Fibroblast of lung (primary cell): ENCODE measurements at places on chromosomes 11 and 22. TPM values are rescaled to one million over a fixed set of nuclear protein-coding genes. Genes with fewer than 3 reads are reported as not detected.

DNA sequence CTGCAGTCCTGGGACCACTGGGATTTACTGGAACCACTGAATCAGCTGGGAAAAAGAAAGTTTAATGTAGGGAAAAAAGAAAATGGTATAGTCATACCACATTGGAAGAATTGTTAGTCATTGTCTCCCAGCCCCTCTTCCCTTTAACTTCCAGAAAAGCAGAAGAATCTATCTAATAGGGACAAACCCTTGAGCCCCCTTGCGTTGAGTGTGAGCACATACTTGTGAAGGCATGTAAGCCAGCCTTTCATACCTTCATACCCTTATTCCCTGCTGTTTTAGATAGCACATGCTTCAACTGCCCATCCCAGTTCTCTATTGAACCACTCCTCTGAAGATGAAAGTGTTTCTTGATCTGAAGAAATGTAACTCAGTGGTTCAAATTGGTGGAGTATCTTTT is 6.6 kb downstream of the TREH start:
- H3K4me1 ChIP-seq = no peaks in the 10 kb centered on the region
- H3K27me3 ChIP-seq = no peaks in the 10 kb centered on the region
- no peak for DNase-seq
- no peak overlapping the region for H3K27ac ChIP-seq

DNA sequence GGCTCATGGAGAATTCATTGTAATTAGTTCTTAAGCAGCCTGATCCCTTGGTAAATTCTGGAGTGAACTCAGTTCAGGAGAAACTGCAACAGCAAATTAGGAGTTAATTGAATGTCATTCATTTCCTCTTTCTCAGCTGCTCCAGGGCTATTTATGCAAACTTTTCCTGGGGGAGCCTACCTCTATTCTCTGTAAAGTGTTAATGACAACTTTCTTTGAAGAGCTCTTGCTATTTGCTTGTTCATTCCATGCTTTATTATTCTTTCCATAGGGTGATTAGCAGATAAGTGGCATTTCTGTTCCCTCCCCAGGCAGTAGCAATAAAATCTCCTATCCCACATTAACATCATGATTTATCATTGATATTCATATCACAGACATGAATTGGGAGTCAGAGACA is 267.6 kb upstream of the DDI1 start:
- no peaks in the 10 kb centered on the region for H3K27me3 ChIP-seq
- no peak overlapping the region for H3K4me3 ChIP-seq
- H3K27ac ChIP-seq = no peak overlapping the region
- DNase-seq = no peak

- H3K36me3 ChIP-seq = no peaks in the 10 kb centered on the region
- no peak overlapping the region for H3K27ac ChIP-seq
- no peaks in the 10 kb centered on the region for H3K27me3 ChIP-seq
- H3K4me3 ChIP-seq = no peak overlapping the region
These were observed 54.2 kb downstream of the OTOG start for GRCh38 chr11:17601256-17601671.

DNA sequence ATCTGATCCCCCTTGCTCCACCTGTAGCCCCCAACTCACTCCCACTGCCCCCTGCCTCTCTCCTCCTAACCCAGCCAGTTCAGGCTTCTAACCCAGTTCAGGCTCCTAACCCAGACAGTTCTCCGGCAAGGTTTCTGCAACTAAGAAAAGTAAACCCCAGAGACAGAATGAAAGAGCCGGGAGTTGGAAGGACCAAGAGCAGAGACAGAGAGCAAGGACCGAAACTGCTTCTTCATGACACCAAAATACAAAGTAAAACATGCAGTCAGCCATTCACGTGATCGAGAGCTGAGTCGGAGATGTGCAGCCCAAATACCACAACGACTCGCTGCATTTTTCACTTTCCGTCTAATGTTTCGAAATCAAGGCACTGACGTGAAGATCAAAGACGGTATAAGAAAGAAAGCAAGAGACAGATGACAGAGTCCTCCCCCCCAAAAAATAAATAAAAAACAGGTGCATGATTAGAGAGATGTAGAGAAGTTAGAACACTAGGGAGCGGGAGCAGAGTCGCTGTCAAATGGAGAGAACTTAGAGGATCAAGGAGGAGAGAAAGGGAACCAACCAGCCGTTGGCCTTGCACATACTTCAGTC is 884 bp downstream of the IL10RA start:
- H3K27ac ChIP-seq = no peak overlapping the region
- no peaks in the 10 kb centered on the region for H3K4me1 ChIP-seq
- H3K4me3 ChIP-seq = no peak overlapping the region
- no peaks in the 10 kb centered on the region for H3K36me3 ChIP-seq
- DNase-seq = no peak
- H3K27me3 ChIP-seq = peaks cover 5% of the 10 kb centered on the region

DNA sequence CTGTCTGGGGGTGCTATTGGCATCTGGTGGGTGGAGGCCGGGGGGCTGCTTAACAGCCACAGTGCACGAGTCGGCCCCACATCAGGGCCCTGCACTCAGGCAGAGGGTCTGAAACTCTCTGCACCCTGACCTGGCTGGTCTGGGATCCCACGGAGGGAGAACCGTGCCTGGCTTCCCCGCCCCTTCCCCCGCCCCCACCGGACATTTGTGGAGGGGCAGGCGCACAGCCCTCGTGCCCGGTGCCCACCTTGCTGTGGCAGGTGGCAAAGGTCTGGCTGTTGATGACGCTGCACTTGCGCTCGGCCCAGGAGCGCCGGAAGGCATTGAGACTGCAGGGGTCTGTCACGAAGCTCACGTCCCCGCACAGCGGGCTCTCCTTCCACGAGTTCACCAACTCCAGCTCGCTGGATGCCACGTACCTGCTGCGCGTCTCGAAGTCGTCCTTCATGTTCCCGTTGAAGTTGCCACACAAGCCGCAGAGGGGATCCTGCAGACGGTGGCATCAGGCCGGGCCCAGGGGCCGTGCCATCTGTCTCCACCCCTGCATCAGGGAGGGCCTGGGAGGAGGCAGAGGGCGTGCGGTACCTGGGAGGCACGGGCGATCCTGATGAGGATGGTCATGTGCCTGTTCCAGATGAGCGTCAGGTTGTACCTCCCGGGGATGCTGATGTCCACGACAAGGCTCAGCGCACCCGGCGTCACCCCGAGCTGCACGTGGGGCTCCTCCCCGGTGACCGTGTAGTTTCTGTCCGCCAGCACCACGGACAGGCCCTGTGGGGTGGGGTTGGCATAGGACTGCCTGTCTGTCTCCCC is 11.7 kb downstream of the MUC6 start:
- no peak overlapping the region for H3K27ac ChIP-seq
- no peaks in the 10 kb centered on the region for H3K4me1 ChIP-seq
- no peaks in the 10 kb centered on the region for H3K36me3 ChIP-seq
- H3K4me3 ChIP-seq = no peak overlapping the region
- no peaks in the 10 kb centered on the region for H3K27me3 ChIP-seq

DNA sequence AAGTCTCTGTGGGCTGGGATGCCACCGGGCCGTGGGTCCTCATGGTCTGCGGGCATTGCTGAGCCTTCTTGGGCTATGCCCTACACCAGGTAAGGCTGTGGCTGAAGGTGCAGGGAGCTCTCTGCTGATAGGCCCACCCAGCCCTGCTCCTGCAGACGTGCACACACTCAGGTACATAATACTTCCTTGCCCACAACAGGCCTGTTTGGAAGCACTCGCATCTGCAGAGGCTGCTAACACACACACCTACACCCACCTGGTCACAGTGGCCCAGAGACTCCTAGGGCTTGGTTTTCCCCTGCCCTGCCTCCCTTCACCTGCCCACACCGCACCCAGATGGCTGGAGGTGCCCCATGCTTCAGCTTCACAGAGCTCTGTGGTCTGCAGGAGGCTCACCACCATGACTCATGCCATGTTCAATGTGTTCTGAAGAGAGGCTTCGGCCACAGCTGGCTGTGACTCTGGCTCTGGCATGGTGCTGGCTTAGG is 72.8 kb upstream of the KCNQ1OT1 start:
- H3K27ac ChIP-seq = no peak overlapping the region
- no peak overlapping the region for H3K4me3 ChIP-seq
- peaks cover 10% of the 10 kb centered on the region for H3K4me1 ChIP-seq

GRCh38 chr11:3996651-3997050 is 97.9 kb upstream of the RRM1 start:
- no peak overlapping the region for H3K4me3 ChIP-seq
- H3K27me3 ChIP-seq = no peaks in the 10 kb centered on the region
- DNase-seq = no peak

DNA sequence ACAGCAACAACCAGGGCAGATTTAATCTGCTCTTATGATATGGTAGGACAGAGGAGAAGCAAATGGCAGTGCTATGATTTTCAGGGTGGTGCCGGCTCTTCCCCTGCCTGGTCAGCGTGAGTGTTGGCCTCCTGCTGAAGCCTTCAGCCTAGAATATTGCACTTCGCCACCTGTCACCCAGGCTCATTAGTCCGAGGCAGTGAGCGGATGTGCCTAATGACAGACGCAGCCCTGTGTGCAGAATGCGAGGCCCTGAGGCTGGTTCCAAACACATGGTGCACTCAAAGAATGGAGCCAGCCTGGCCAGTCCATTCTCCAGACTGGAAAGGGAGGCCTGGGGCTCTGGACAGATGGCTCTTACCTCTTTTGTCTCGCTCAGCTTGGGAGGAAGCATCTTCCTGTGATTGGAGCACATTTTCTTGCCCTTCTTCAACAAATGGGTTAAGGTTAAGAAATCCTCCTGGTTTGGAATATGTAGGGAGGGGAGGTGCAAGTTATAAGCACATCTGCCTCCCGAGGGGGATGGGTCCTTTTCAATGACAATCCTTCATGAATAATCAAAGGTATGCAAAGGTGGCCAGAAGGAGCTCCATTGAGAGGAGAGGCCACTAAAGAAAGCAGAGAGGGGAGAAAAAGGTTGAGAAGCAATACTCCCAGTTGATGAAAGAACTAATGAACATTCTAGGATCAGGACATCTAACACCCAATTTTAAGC is 39.7 kb upstream of the GALNT18 start:
- peaks cover 28% of the 10 kb centered on the region for H3K27me3 ChIP-seq
- H3K4me1 ChIP-seq = no peaks in the 10 kb centered on the region
- no peaks in the 10 kb centered on the region for H3K36me3 ChIP-seq
- no peak for DNase-seq
- no peak overlapping the region for H3K4me3 ChIP-seq
- no peak overlapping the region for H3K27ac ChIP-seq

- no peaks in the 10 kb centered on the region for H3K27me3 ChIP-seq
- H3K36me3 ChIP-seq = no peaks in the 10 kb centered on the region
- no peak overlapping the region for H3K27ac ChIP-seq
- DNase-seq = no peak
- no peak overlapping the region for H3K4me3 ChIP-seq
These were observed 30.9 kb downstream of the MACROD1 start for GRCh38 chr11:64134963-64135362.

DNA sequence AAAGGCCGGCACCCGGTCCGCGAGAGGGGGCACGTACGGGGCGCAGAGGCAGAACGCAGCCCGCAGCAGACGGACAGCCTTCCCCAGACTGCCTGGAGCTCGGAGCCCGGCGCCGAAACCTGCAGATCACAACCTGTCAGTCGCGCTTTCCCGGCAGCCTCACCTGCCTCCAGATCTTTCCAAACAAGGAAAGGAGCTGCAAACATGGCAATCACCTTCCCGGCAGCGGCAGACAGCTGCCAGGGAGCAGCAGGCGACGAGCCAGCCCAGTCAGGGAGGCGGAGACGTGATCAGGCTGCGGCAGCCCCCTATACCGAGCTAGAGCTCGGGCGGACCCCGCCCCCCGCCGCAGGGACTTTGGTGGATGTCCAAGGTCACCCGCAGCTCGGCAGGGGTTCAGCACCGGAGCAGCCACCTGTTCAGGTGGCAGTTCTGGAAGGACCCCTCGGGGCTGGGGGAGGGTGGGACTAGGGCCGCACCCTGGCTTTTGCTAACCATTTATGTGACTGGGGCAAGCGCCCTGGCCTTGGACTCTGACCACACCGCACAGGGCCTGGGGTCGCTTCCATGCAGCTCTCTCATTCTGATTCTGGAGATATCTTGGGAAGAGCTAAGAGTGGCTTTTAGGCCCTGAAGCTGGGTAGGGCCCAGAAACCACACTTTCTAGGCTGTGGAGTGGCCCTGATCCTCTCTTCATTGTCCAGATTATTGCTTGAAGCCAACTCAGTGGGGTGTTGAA is 143.8 kb downstream of the NECTIN1 start:
- no peaks in the 10 kb centered on the region for H3K27me3 ChIP-seq
- no peaks in the 10 kb centered on the region for H3K36me3 ChIP-seq
- peak overlapping the region; percentile 27 for H3K4me3 ChIP-seq
- peaks cover 2% of the 10 kb centered on the region for H3K4me1 ChIP-seq

DNA sequence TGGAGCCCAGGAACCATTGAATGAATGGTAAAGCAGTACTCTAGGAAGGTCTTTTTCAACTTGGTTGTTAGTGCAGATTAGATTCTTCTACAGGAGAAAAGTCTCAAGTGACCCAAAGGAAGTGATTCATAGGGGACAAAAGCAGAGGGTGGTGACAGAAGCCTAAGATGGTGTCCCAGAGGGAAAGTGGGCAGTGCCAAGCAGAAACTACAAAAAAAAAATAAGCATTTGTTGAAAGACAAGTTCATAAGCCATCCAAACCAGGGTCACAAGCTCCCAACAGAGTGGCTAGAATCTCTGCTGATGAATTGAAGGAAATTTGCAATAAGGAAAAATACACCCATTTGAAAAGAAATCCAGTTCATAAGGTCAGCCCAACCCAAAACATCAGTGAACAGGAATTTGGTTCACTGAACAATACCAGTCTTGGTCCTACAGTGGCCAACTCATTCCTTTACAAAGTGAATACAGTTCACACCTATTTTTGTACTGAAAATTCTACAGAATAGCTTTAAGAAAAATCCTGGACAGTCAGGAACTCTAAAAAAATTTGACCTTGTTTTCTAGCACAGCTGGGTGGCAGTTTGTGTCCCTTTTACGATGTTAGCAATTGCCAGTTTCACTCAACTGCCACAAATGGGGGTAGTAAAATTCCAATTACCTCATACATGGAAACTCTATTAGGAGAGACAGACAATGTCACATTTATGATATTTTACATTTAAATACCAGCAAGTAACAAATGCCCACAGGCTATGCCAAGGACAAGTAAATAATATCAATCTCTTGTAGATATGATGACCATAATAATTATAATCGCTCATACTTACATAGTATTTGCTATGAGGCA is 21.6 kb upstream of the NUP160 start:
- H3K4me3 ChIP-seq = no peak overlapping the region
- H3K27me3 ChIP-seq = no peaks in the 10 kb centered on the region
- DNase-seq = peak; percentile 29
- peaks cover 4% of the 10 kb centered on the region for H3K4me1 ChIP-seq
- no peaks in the 10 kb centered on the region for H3K36me3 ChIP-seq

GRCh38 chr11:111419641-111420327 is 40.7 kb upstream of the POU2AF1 start:
- no peaks in the 10 kb centered on the region for H3K36me3 ChIP-seq
- H3K4me1 ChIP-seq = no peaks in the 10 kb centered on the region
- no peak overlapping the region for H3K27ac ChIP-seq
- H3K27me3 ChIP-seq = peaks cover 24% of the 10 kb centered on the region
- no peak overlapping the region for H3K4me3 ChIP-seq
- no peak for DNase-seq

The FAM111B gene
- polyA plus RNA-seq = 6.2 and 14.8 TPM in 2 replicates

The CARD18 gene
- polyA plus RNA-seq = not detected in 2 replicates

The SLC22A8 gene
- polyA plus RNA-seq = not detected in 2 replicates
